MG63 (cell line): ENCODE measurements at places on chromosomes 6 and 20. TPM values are rescaled to one million over a fixed set of nuclear protein-coding genes. Genes with fewer than 3 reads are reported as not detected.

ZKSCAN8 gene
- total RNA-seq: 3.2 and 6.0 TPM in 2 replicates

FERMT1 gene
- total RNA-seq: 1.5 TPM in 2 replicates

PTCHD4 gene
- not detected in 2 replicates for total RNA-seq

CGA gene
- total RNA-seq: not detected in 2 replicates

DNA sequence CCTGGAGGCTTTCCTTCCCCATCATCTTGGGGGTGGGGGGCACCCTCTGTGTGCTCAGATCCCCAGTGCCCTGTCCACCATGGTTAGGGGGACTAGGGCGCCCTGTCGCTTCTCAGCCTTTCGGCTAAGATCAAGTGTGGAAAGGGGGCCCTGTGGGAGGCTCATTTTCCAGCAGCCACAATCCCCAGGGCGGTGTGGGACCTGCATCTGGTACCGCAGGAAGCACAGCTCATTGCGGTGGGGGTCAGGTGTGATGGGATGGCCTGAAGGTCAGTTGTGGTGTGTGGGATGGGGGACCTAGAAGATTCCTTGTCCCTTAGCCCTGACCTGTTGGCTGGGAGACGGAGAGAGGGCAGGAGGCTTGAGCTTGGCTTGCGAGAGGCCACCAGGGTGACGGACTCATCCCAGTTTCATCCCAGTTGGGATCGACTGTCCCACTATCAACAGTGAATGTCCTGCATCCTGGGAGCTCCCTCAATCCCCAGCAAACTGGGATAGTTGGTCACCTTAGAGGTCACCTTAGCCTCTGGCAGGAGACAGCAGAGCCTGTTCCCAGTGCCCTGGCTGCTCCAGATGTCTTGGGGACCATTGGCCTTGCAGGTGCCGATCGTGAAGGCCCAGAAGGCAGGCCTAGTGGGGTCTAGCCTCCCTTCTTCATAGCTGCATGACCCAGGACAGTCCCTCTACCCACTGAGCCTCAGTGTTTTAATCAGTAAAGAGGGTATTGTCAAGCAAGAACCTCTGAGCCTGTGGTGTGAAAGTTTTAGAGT lies 64.5 kb upstream of the PMEPA1 start:
- DNase-seq: no peak

DNA sequence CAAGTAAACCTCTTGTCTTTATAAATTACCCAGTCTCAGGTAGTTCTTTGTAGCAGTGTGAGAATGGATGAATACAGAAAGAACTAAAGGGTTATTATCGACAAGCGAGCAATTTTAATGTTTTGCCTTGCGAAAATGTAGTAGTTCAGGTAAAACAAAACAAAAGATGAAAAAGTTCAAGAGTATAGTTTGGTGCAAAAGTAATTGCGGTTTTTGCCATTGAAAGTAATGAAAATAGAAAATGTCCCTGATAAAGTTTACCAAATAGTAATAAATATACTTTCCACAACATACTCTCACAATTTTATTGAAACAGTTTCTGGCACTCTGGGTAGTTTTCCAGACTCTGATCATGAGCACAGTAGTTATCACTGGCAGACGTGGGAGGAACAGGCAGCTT lies 71.9 kb upstream of the SLC35B3 start:
- DNase-seq: no peak

DNA sequence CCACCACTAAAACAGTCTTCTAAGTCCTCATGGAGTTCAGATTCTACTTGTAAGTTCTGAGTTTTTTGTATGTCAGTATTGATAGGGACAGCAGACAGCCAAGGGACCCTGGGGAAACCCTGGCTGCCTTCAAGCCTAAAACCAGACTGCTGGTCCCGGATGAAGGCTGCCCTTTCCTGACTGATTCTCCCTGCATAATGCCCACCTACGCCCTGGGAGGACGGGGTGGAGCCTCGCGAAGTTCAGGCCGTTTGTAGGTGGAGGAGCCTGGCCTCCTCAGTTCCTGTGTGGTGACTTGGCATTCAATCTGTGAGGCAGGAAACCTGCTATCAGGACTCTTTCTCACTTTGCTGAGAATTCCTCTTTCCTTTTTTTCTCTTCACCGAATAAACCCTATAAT lies 120.3 kb upstream of the LGSN start:
- no peak for DNase-seq

GRCh38 chr20:16939051-16939450 lies 190.9 kb downstream of the OTOR start:
- DNase-seq: no peak

- no peak for DNase-seq
These were observed 536.0 kb downstream of the BCKDHB start for GRCh38 chr6:80642452-80642851.
